Stimulated activated CD4-positive, alpha-beta T cell treated with anti-CD3 and anti-CD28 coated beads, TNF-alpha, amount 100 ng/mL, for 1 hour (primary cell): ENCODE measurements at places on chromosomes 2 and 18.

DNA sequence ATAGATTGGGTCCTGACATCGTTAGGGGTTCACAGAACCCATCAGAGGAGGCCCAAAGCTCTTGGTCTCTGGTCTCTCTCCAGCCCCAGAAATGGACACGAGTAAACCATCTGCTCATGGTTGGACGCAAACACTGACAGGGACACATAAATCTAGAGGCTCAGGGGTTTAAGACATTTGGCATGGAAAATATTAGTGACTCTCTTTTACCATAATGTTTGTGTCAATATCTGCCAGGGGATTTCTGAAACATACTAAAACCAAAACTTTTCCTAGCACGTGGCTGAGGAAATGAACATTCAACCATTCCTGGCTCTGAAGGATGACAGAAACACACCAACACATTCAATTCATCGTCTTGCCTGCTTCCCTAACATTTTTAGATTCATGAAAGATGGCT is 226.2 kb downstream of the SP3 start:
- no peak for DNase-seq

GRCh38 chr18:3454365-3455089 is 4.6 kb downstream of the TGIF1 start:
- no peak for DNase-seq

GRCh38 chr2:8907764-8908288 is 70.4 kb upstream of the KIDINS220 start:
- no peak for DNase-seq

DNA sequence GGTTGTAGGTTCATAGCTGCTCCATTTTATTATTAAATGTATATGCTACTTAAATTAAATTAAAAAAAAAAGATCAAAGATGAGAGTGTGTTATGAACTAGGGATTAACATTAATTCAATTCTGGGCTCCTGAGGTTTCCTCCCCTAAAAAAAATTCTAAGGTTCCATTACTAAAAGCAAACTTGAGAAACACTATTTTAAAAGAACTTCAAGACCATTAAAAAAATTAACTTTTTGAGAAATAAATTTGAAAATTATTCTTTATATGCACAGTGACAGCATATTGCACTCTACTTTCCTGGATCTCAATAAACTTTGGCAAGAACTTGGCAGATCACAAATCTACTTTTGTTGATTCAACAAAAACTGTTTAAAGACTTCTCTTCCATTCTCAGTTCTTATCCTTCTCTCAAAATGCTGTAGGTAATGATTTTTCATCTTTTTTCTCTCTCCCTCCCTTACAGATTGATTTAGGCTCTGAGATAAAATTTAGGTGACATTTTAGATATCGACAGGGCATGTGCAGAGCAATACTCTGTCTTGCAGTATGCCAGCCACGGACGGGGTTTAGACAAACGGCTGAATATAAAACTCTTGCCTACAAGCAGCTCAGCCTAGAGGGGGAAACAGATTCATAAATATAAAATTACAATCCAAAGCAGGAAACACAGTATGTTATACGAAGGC is 592 bp upstream of the MARS2 start:
- no peak for DNase-seq

GRCh38 chr2:56749152-56749752 is 565.5 kb downstream of the CCDC85A start:
- no peak for DNase-seq

GRCh38 chr2:238383135-238383534 is 43.6 kb upstream of the ASB1 start:
- DNase-seq, result no peak

GRCh38 chr2:153077311-153077710 is 358.9 kb downstream of the ARL6IP6 start:
- DNase-seq, result no peak

DNA sequence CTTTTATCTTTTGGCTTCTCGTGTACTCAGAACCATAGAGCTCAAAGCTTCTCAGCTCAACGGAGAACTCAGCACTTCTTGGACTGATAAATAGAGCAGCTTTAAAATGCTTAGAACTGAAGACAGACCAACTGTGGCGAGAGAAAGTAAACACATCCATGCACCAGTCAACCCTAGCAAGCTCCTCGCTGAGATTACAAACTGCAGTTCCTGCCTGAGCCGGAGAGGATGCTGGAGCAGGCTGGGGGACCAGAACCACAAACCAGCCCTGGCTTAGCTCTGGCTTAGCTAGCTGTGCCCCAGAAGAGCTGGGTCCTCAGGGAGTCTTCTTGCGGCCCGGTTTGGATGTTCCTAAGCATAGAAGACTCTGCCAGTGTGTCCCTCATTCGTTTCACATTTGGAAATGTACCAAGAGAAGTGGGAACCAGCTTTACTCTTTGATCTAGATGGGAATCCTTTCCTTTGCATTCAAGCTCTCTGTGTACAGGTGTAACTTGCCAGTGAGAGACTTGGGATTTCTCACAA is 5.6 kb downstream of the PAX8 start:
- no peak for DNase-seq

GRCh38 chr2:145927131-145927950 is 1407.4 kb upstream of the ZEB2 start:
- no peak for DNase-seq

DNA sequence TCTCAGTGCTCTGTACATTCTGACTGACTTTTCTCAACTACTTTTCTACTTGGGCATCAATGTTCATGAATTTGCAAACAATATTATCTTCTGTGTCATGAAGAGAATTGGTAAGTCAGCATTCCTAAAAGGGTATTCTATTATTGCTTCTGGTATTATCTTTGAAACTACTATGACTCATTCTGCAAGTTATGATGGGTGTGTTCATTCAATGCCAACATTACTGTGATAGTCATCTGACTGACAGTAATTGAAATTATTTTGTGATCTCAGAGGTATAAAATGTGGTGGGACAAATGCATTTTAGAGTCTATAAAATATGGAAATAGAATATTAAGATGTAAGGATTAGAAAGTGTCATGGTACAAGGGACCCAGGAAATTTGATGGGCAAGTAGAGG is 736.0 kb upstream of the CELF4 start:
- DNase-seq, result no peak

- no peak for DNase-seq
These were observed 562.2 kb upstream of the VWC2L start for GRCh38 chr2:213848631-213849030.

DNA sequence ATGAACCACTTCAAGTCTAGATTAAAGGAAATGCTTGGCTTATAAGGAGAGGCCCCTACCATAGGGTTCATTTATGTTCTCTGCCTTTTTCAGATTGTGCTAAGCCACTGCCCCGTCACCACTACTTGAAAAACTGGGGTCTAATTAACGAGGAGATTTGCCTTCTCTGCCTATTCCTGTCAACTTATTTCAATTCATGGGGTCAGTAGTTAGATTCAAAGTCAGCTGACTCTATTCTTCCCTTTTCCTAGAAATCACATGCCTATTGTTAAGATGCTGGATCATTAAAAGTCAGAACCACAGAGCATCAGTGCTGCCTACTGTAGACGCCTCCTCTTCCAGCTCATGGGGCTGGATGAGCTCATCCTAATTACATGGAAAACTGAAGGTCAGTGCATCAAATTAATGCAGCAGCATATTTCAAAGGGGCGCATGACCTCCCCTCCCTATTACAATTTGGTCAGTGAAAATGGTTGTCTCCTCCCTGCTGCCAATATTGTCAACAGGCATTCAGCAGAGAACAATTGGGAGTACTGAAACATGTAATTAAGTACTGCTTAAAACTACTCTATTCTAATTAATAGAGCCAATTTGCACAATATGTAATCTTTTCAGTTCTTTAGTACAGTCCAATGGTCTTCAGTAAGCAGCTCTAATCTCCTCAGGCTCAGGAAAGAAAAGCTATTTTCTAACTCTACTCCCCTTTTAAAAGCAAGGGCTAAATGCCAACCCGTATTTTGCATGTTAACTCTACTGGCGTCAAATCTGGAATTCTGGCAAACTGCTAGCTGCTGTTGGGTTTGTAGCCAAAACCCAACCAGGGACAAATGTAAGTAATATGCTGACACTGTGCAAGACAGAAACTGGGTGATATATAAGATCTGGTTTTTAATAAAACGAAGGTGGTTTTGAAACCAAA is 117.4 kb upstream of the ITGB6 start:
- DNase-seq, result no peak

GRCh38 chr2:181046833-181047232 is 66.4 kb downstream of the UBE2E3 start:
- no peak for DNase-seq
